Activated T-helper 1 cell treated with Interleukin-2 at 50 U/mL for 16 hours (primary cell): ENCODE measurements at places on chromosomes 4 and X.

GRCh38 chr4:88697141-88697540 lies 488 bp downstream of the NAP1L5 start:
- DNase-seq, result no peak

DNA sequence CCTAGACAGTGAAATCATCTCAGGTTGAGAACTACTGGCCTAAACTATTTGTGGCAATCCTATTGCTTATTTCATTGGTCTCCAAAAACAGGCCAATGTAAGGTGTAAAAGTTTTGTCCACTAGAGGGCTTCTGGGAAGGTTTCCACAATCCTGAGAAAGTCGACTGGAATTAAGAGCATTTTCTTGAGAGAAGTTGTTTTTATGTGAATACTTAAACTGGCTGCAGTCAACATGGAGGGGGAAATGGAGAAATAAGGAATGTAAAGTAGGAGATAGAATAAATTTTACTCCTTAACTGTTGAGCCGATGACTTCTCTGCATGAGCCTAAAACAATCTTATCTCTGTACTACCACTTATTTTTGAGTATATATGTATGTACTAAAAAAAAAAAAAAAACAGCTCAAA lies 11.0 kb upstream of the EIF4E start:
- no peak for DNase-seq

DNA sequence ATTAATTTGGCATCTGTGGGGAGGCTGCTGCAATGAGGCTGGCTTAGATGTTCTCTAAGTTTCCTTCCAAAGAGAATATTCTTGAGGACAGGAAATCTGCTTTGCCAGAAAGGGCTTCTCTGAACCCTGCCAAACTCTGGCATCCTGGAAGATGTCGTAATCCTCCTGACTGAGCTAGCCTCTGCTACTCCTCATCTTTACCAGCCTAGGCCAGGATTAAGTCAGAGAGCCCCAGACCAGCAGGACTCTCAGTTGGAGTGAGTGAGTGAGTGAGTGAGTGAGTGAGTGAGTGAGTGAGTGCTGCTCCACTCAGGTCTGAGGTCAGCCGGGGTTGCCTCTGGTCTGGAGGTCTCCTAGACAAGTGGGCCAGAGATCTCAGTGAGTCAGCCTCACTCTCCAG lies 104.9 kb upstream of the SOD3 start:
- no peak for DNase-seq

DNA sequence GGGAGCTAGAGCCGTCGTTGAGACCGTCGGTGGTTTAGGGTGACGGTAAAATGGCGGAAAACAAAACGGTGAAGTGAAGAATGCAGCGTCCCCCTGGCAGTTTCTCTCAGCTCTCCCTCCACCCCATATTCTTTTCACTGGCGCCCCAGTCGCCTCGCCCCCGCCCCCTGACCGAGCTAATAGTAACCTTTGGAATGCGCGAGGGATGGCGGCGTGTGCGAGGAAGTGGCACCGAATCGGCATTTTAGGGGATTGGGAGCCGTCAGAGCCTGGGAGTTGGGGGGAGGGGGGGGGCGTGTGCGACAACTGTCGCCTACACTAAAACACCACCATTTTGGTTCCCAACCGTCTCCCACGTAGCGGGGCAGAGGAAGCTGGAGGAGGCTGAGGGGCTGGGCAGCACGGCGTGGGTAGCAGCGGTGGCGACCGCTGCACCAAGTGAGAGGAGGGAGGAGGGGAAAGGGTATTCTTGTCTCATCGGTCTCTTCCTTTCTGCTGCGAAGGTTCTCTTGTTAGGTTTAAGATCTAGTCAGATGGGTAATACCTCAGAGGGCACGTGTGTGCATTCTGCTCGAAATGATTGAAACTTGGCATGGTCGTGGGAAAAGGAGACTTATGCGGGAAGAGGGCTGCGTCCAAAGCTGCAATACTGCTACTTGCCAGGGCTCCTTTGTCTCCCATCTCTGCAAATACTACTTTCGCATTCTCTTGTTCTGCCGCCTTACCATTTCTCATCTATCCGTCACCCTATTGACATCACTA lies 840 bp downstream of the ZNF711 start:
- DNase-seq, result no peak

DNA sequence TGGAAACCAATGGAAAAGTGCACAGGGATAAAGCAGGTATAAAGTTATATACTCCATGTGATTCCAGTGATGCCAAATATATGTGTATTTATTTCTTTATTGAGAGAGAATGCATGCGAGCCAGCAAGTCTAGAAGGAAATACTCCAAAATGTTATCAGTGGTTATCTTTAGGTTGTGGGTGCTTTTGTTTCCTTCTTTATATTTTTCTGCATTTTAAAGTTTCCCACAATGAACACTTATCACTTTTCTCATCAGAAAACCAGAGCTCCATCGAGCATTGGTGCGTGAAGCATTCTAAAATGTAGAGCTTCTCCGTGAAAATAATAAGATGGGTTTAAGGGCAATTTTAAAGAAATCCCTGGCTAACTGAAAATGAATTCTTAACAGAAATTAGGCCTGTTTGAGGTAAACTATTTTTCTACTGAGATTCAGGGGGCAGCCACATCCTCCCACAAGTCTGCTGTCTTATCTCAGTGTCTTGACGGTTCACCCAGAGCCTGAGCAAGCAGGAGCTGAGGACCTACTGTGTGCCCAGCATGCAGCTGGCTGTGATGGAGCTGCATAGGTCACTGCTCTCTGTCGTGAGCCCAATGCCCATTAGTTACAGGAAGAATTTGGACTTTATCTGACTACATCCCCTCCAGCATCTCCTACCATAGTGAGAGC lies 18.7 kb upstream of the CD40LG start:
- no peak for DNase-seq

GRCh38 chrX:28189011-28189410 lies 207.8 kb upstream of the DCAF8L1 start:
- no peak for DNase-seq

DNA sequence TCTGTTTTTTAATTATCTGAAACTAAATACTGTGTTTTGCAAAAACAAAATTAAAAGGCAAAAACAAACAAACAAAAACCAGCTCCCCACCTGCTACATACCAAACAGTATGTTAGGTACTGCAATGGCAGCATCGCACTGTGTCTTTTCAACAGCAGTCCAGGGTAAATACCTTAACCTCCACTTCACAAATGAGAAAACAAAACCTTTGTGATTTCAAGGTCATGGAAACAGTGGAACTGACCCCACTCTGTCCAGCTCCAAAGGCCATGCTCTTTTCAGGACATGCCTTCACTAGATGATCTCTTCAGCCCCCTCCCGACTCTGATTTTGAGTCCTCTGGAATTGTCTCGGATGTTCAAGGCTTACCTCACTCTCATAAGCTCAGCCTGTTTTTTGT lies 183.4 kb downstream of the CBR4 start:
- DNase-seq, result no peak
